ENCODE measurements at places on chromosomes 4 and X. TPM values are rescaled to one million over a fixed set of nuclear protein-coding genes. Genes with fewer than 3 reads are reported as not detected.

CLDN22 gene
- not detected for total RNA-seq

NSG1 gene
- total RNA-seq: 3.0 TPM

XPNPEP2 gene
- 11.9 TPM for total RNA-seq

GNRHR gene
- total RNA-seq: not detected

GABRA4 gene
- total RNA-seq: 0.14 TPM

NWD2 gene
- total RNA-seq: 0.34 TPM

MAGEB17 gene
- not detected for total RNA-seq

IQSEC2 gene
- total RNA-seq: 32.9 TPM

USP51 gene
- total RNA-seq: 0.81 TPM

OTC gene
- total RNA-seq: 1.5 TPM
